ENCODE measurements at places on chromosomes 7 and 10. TPM values are rescaled to one million over a fixed set of nuclear protein-coding genes. Genes with fewer than 3 reads are reported as not detected.

Gene GGCT
- total RNA-seq, result 54.2 TPM

Gene NEUROG3
- total RNA-seq, result not detected

- DNase-seq, result no peak
Observed at GRCh38 chr10:49696311-49696710, 16.9 kb downstream of the C10orf53 start.

GRCh38 chr10:45239642-45240041 is 75.8 kb downstream of the OR13A1 start:
- DNase-seq, result no peak

Gene FXYD4
- not detected for total RNA-seq

GRCh38 chr7:19377611-19378344 is 232.6 kb upstream of the FERD3L start:
- DNase-seq, result peak; percentile 94

Gene SFRP5
- total RNA-seq, result not detected

Gene TLL2
- total RNA-seq, result 0.11 TPM

Gene ADRB1
- total RNA-seq, result 0.13 TPM

Measured in LHCN-M2 (cell line).